ENCODE measurements at places on chromosomes 5 and 9.

GRCh38 chr5:18850216-18850615 is 1137.8 kb downstream of the CDH18 start:
- DNase-seq: no peak

- DNase-seq: no peak
Measured at GRCh38 chr9:94591876-94592275, 1.7 kb downstream of the FBP2 start.

DNA sequence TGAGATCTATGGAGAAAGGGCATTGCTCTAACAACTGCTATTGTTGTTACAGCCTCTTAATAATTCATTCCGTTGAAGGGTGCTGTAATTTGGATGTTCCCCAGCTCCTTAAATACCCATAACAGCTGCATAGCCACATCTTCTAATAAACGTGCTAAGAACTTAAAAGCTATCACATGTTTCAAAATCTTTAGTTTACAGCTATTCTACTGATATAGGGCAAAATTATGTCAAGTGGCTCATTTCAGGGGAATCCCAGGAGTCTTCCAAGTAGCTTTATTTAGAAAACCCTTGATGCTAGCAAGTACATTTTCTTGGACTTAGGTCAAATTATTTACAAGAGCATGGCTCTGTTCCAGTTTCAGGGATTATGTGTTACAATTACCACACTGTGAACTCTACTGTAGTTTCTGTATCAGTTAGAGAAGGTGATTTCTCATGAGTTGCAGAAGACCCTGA is 990.4 kb upstream of the ACO1 start:
- no peak for DNase-seq

- no peak for DNase-seq
Measured at GRCh38 chr9:127650518-127650917, 38.4 kb downstream of the STXBP1 start.

DNA sequence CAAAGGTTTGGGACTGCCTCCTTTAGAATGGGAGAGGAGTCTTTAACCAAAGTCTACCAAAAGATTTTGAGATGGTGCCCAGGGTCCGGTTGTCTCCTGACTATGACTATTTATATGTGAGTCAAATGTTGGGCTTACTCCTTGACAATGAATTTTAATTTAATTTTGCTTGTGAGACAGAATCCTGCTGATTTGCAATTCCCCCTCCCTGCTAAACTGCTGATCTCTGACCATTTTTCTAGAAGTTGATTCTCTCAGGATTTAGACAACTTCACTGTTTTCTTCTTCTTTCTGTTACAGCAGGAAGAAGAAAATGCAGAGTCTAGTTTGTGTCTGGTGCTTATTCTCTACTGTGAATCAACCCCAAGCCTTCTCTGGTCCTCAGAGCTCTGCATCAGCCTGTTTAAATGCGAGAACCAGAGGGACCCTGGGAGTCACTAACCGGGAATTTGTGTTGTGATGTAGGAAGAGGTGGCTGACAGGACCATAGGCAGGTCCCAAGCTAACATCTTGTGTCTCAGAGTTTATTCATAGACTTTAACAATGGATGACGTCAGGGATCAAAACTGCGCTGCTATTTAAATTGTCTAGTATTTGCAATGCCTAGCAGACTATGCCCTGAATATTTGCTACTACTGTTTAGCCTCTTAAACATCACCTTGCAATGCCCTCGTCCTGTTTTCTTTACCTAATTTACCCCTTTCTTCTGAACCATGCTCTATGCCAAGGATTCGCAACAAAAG is 124.0 kb upstream of the TAF11L2 start:
- DNase-seq: no peak

DNA sequence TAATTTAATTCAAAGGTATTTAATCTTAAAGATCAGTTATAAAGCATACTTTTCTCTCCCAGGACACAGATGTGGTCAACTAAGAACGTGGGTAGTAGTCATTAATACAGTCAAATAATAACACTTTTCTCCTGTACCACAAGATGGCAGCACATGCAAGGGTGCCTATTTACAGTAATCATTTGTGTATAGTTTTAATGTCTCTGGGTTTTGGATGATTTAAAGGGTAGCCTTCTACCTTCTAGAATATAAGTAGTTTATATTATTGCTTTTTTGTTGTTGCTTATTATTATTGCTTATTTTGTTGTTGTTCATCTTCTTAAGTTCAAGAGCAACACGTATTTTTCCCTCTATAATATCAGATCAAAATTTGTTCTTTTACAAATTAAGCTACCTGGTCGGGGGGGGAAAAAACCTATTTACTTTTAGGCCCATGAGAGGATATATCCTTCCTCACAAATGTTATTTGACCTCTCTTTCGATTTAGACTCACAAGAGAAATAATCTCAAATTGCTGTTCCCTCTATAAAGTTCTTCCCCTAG is 59.6 kb upstream of the SLC27A6 start:
- DNase-seq: no peak

- no peak for DNase-seq
Measured at GRCh38 chr5:178526773-178527457, 63.3 kb downstream of the COL23A1 start.

DNA sequence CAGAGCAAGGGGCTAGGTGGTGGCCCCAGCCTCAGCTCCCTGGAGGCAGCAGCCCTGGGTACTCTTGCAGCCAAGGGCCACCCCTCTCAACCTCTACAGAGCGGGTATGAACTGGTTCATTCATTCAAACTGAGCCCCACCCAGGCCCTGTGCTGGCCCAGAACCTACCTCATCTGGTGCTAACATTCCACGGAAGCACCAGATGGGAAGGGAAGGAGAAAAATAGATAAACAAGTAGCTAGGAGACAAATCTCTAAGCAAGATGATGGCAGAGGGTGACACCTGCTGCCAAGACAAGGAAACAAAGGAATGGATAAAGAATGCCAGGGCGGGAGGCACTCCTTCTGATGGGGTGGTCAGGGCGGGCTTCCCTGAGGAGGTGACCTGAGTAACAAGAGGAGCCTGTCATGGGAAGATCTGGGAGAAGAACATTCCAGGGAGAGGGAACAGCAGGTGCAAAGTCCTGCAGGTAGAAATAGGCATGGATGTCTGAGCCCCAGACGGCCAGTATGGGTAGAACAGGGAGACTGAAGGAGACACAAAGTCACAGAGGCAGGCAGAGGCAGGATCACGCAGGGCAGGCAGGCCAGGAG is 6.1 kb downstream of the ST6GALNAC4 start:
- no peak for DNase-seq

GRCh38 chr5:166505544-166505943 is 1785.9 kb upstream of the WWC1 start:
- no peak for DNase-seq

DNA sequence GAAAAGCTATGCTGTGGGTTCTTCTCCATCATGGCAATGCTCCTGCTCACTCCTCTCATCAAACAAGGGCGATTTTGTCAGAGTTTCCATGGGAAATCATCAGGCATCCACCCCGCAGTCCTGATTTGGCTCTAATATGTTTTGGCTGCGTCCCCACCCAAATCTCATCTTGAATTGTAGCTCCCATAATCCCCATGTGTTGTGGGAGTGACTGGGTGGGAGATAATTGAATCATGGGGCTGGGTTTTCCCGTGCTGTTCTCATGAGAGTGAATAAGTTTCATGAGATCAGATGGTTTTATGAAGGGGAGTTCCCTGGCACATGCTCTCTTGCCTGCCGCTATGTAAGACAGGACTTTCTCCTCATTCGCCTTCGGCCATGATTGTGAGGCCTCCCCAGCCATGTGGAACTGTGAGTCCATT is 163.8 kb downstream of the GADD45G start:
- no peak for DNase-seq

DNA sequence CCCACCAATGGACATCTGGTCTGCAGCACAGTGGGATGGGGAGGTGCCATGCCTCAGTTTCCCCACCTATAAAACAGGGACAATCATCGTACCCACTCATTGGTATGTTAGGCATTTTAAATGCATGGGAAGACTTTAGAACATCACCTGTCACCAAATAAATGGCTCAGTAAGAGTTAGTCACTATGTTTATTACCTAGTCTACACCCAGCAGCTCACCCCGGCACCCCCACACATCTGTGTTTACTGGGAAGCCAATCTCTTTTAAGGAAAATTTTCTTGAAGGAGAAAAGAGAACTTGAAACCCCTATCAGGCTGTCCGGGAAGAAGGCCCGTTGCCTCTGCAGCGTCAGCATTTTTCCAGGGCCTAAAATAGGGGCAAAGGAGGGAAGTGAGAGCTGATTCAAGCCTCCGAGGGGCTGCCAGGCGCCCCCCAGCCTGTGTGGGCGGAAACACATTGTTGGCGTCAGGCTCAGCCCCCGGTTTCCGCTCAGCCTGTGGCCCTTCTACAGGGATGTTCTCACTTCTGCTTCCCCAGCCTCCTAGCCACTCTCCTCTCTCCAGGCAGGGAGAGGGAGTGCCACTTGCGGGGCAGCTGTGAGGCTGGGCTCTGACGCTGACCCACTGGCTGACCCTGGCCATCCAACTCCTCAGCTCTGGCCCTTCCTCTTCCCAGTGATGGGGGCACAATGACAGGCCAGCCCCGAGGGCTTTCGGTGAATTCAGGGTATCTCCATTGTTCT is 4.6 kb downstream of the CSF1R start:
- DNase-seq: no peak

DNA sequence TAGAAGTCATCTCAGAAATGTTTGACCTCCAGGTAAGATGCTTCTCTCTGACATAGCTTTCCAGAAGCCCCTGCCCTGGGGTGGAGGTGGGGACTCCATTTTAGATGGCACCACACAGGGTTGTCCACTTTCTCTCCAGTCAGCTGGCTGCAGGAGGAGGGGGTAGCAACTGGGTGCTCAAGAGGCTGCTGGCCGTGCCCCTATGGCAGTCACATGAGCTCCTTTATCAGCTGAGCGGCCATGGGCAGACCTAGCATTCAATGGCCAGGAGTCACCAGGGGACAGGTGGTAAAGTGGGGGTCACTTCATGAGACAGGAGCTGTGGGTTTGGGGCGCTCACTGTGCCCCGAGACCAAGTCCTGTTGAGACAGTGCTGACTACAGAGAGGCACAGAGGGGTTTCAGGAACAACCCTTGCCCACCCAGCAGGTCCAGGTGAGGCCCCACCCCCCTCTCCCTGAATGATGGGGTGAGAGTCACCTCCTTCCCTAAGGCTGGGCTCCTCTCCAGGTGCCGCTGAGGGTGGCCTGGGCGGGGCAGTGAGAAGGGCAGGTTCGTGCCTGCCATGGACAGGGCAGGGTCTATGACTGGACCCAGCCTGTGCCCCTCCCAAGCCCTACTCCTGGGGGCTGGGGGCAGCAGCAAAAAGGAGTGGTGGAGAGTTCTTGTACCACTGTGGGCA is 642 bp downstream of the CSF2 start:
- DNase-seq: no peak

- DNase-seq: no peak
Measured at GRCh38 chr5:181134259-181134658, 3.3 kb upstream of the OR2V1 start.

GRCh38 chr9:35355939-35356338 is 134.0 kb upstream of the RUSC2 start:
- no peak for DNase-seq

DNA sequence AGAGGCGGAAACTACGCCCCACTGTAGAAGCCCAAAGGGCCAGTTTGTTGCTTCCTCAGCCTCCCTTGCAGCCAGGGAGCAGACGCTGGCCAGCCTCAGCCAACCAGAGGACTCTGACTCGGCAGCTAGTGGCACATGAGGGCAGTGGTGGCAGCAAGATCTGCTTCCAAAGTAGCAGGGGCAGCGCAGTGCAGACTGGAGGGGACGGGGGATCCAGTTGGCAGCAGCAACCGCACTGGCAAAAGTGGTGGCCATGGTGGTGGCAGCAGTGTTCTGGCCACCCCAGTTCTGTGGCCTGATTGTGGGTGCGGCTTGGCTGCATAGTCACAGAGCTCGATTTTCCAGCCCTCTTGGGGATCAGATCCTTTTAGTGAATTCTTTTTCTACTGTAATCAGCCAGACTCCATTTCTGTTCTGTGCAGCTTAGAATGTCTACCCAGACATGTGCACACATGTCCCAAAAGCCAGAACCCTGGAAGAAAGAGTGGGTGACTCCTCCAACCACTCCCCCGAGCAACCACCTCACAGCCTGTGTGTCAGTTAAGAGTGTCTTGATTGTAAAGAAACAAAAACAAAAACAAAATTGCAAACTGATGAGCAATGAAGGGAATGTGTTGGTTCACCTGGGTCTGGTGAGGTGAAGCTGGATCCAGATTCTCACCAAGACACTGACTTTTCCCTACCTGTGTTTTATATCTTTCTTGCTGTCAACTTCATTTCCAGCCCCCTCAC is 11.0 kb upstream of the ZBTB43 start:
- no peak for DNase-seq

GRCh38 chr5:157288405-157289163 is 22.7 kb downstream of the CYFIP2 start:
- DNase-seq: no peak

DNA sequence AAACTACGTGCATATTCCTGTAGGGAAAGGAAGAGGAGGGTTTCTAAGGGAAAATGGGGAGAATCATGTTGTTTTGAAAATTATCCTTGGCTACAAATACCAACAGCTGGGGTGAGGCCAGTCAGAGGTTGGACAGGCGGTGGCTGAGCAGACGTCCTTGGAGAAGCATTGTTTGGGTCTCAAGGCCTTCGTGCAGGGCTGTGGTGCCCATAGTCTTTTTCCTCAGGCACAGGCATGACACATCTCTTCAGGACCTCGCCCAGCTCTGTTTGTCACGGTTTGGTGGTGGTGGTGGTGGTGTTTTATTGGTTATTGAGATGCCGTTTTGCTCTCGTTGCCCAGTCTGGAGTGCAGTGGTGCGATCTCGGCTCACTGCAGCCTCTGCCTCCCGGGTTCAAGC is 27.8 kb upstream of the EGFL7 start:
- DNase-seq: no peak

DNA sequence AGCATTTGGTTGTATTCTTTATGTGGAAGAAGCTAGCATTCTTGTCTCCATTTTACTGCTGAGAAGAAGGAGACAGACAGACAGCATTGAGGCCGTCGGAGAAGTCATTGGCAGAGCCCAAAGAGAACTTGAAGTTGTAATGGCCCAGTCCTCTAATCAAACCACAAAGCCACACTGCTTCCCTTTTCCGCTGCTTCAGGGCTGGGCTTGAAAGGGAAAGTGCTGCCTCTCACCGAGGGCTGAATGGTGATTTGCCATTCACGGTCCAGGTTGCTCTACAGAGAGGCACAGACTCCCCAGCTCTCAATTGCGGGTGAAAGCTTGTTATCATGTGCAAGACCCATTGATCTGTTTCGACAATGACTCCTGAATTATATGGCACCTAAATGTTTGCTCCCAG is 25.6 kb upstream of the POU4F3 start:
- DNase-seq: no peak

GRCh38 chr5:58185801-58186200 is 274.1 kb downstream of the PLK2 start:
- no peak for DNase-seq

DNA sequence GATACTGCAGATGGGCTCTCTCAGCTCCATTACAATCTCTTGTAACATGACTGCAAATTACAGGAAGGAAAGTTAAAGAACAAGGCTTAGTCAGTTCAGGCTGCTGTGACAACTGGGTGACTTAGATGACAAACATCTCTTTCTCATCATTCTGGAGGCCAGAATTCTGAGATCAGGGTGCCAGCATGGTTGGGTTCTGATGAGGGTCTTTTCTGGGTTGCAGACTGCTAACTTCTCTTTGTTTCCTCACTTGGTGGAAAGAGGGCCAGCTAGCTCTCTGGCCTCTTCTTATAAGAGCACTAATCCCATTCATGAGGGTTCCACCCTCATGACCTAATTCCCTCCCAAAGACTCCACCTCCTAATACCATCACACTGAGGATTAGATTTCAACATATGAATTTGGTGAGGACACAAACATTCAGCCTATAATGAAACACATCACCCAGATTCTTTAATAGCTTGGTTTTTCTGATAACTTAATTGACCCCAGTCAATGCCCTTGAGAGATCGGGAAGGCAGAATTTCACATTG is 73.6 kb upstream of the MAMDC2 start:
- DNase-seq: no peak

All from omental fat pad (tissue), 4 donors.